Islet precursor cell (in vitro differentiated cells): ENCODE measurements at places on chromosomes 13 and 19.

- peak; percentile 91 for DNase-seq
Measured at GRCh38 chr19:31338069-31338776, 11.0 kb downstream of the TSHZ3 start.

DNA sequence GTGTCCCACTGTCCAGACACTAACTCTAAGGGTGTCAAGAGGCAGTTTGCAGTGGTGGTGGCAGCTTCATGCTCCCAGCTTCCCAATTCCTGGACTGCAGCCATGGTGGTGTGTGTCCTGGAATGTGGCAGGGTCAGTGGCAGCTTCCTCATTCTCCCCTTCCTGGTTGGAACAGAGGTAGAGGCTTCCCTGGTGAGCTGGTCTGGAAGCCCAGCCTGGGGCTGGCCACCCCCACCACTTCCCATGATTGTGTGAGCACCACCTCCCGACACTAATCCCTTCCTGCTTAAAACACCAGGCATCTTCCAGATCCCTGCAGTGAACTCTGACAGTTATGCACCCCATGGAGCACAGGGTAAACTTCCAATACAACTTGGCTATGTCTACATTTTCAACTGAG, 134.9 kb downstream of the RAP2A start:
- DNase-seq, result peak; percentile 66

DNA sequence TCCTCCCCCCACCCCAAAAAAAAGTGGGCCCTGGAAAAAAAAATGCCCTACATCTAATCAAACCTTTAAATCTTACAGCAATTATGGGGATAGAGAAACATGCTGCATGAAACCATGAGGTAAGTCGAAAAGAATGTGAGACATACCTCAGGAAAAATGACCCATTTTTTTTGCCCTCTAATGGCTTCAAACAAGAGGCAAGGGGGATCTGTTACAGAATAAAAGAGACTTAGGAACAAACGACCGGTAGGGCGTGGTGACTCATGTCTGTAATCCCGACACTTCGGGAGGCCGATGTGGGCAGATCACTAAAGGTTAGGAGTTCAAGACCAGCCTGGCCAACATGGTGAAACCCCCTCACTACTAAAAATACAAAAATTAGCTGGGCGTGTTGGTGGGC, 8.4 kb downstream of the RGL3 start:
- peak; percentile 73 for DNase-seq

GRCh38 chr19:44602081-44602480, 11.3 kb upstream of the IGSF23 start:
- DNase-seq, result no peak

DNA sequence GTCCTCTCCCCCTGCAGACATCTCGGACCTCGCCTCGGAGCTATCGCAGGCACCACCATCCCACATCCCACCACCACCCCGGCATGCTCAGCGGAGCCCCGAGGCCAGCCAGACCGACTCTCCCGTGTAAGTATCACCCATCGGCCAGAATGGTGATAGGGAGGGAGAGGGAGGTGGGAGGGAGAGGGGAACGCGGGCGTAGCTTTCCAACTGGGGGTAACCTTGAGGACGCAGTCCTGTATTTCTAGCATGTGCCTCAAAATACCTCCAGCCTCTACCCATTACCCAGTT, 26.1 kb downstream of the TJP3 start:
- no peak for DNase-seq

DNA sequence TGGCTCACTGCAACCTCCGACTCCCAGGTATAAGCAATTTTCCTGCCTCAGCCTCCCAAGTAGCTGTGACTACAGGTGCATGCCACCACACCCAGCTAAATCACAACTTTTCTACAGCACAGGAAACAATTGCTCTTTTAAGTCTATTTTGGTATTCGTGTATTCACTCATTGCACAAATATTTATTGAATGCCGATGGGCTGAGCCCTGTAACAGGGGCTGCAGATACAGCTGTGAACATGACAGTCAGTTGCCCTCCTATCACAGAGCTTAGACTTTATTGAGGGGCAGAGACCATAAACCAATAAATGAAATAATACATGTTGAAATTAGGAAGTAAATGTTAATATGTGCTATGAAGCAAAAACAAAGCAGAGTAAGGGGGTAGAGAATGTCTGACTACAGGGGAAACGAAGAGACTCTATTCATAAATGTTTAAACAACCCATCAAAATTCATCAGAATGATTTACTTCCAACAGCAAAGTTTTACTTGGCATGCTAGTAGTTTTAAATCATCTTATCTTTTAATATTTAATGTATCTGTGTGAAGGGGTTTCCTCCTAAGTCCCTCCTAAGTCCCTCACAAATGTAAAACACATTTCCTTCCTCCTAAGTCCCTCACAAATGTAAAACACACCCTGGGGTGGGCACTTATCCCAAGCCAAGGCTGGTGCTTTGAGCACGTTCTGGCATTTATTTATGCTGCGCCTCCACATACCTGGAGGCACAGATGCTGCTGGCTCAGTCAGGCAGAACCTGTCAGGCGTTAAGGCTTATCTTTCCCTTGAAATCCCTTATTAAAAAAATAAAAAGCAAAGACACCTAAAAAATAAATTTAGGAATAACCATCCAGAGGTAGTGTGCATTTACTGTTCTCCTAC, 140.8 kb downstream of the MIPEP start:
- DNase-seq, result no peak

DNA sequence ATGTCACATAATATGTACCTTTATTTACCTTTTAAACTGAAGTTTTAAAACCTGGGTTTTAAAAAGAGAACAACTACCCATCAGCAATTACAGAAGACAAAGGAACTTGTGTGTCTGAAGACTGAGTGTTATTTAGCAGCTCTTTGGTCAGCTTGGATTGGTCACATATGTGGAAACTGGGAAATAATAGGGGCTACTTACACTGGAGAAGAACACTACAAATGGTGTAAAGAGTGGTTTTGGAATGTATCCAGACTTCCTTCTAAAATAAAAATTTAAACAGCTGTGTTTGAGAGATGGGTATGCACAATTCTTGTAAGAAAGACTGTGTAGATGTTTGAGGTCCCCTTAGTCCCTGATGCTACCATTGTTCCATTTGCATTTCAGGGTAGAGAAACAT, 13.3 kb downstream of the TNFRSF19 start:
- DNase-seq, result no peak

- peak; percentile 63 for DNase-seq
Measured at GRCh38 chr13:31011901-31012654, 79.6 kb downstream of the TEX26 start.

- peak; percentile 62 for DNase-seq
Measured at GRCh38 chr13:47908197-47908902, 92.7 kb downstream of the SUCLA2 start.

GRCh38 chr13:113938246-113938645, 35.6 kb downstream of the C13orf46 start:
- DNase-seq, result no peak

- no peak for DNase-seq
Measured at GRCh38 chr13:102935896-102936321, 90.1 kb downstream of the ERCC5 start.

GRCh38 chr13:32262165-32262564, 53.0 kb downstream of the ZAR1L start:
- DNase-seq, result no peak

DNA sequence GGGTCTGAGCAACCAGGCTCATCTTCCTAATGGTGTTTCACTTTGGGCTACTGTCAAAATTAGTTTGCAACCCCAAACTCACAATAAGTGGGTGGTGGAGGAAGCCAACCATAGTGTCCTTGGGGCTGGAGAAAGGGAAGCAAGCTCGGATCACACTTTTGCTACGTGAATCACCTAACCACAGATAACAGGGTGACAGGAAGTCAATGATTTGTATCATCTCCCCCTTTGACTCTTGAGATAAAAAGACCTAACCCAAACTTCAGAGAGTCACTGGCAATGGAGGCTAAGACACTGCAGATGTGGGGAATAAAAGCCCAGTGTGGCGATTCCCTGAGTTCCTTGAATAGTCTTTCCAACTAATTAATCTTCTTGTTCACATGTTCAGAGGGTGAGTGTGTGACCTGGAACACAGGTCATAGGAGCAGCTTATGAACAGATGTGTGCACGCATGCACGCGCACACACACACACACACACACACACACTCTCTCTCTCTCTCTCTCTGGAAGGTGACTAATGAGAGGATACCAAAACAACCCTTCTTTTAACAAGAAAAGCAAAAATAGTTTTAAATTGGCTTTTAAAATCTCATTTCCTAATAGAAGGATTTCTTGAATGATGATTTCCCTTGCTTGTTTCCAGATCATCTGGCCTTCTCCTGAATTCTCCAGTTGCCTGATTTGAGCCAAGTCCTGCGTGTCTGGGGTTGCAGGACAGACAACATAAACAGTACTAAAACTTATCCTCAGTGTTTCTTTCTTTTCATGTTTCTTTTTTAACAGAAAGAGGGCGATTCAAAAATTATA, 21.2 kb upstream of the DOCK9 start:
- no peak for DNase-seq

- DNase-seq, result peak; percentile 76
Measured at GRCh38 chr19:31356587-31357314, 7.5 kb upstream of the TSHZ3 start.

DNA sequence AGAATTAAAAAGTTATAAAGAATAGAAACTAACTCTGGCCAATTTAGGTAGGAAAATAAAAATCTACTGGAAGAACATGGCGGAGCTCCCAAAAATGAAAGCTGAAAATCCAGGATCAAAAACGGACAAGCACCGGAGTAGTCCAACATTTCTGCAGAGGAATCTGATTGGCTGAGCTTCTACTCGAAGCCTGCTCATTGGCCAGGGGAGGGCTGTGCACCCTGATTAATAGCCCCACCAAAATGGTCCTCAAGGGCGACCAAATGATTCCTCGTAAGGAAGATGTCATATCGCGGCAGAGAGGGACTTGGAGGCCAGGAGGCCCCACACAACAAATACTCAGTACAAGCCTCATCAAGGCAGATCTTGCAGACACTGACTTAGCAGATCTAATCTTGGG, 900.7 kb downstream of the UQCRFS1 start:
- DNase-seq, result no peak

DNA sequence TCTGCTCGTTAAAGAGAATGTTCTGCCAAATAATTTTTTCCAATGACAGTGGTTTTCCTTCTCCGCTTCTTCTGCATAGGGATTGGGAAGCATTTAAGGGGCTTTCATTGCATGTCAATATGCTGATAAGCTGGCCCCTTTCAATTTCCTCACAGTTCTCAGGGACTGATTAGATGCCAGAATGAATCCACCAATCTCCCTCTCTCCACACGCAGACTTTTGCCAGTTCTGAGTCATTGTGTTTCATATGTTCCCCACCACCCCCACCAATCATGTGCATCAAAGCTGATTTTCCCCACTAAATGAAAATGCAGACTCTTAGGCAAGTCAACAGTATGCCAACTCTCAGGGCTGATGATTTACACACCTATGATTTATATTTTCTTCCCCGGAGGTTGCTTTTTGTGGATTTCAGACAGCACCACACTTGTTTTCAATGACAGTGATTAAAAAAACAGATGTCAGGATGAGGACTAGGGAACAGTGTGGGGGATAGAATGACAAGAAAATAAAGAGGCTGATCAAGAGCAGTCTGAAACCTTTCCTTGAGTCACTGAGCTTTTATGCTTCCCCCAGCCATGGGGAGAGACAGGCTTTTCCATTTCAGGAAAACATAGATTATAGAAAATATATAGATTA, 47.9 kb upstream of the C13orf42 start:
- no peak for DNase-seq

DNA sequence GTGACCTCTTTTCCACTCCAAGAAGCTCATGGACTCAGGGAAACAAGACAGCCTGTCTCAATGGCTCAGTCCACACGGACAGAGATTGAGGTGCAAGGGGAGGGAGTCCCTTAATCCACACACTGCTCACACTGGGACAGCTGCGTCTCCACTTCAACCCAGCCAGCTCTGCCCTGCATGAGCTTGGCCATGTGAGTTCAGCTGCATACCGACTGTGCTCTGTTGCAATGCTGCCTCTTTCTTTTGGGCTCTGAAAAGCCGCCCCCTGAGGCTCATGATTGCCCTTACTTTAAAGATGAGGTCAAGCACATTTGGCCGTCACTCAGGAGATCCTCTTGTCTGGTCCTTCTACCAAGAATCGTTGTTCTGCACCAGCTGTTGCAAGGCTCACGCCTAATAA, 64.8 kb upstream of the KCTD15 start:
- DNase-seq, result no peak

- no peak for DNase-seq
Measured at GRCh38 chr13:96746886-96747285, 247.4 kb downstream of the OXGR1 start.

- no peak for DNase-seq
Measured at GRCh38 chr13:111475488-111475887, 155.0 kb downstream of the TEX29 start.

DNA sequence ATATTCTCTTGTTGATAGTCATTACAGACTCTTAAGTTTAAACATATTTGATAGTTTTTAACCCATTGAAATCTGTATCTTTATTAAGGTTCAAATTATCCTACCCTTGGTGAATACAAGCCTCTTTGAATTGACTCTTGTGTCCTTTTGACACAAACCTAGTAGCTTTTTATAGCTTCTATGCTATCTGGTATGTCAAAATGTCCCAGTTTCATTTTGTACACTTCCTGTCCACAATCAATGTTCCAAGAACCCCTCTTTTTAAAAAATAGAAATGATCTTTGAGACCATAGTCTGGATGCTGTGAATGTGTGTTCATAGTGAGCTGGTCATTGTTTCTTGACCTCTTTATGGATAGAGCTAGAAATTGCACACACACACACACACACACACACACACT, 39.2 kb upstream of the FGF14 start:
- DNase-seq, result no peak

DNA sequence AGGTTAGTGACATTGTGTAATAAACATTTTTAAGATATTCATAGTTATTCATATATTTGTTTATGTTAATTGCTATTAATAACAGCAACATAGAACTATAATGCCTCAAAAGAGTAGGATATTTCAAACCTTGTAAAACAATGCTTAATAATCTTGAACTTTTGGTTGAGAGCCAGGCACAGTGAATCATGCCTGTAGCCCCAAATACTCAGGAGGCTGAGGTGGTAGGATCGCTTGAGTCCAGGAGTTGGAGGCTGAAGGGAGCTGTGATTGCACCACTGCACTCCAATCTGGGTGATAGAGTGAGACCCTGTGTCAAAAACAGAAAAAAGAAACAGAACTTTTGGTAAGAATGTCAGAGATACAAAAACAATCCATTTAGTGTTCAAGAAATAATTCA, 213.9 kb upstream of the SLITRK1 start:
- DNase-seq, result no peak

- DNase-seq, result peak; percentile 77
Measured at GRCh38 chr13:33775339-33776108, 42.4 kb upstream of the RFC3 start.

DNA sequence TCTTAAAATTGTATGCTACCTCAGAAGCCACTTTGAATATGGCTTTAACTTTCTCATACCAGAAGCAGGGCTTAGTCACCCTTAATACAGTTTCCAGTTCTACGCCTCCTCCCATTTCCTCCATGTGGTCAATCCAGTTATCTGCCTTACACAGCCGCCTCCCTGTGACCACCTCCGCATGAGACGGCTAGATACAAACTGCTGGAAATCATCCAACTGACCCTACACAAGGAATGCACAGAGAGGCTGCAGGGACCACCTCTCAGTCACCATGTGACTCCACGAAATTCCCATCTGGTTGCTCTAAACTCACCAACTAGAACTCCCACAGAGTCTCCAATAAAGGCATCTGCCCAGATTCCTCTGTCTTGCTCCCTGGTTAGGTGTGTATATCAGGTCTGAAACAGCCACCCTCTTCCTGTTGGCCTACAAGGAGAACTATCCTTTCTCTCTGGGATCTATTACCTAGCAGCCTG, 6.8 kb downstream of the ZNF564 start:
- no peak for DNase-seq
